AG08395 (cell line): ENCODE measurements at places on chromosomes 2 and 18.

GRCh38 chr18:63074981-63075404 is 244.6 kb downstream of the BCL2 start:
- DNase-seq, result peak; percentile 86

- peak; percentile 78 for DNase-seq
Observed at GRCh38 chr18:24499814-24500213, 39.4 kb downstream of the HRH4 start.

GRCh38 chr2:37323781-37324535 is 675 bp downstream of the PRKD3 start:
- DNase-seq, result no peak

- no peak for DNase-seq
Observed at GRCh38 chr2:219680958-219681693, 53.7 kb downstream of the SLC4A3 start.

DNA sequence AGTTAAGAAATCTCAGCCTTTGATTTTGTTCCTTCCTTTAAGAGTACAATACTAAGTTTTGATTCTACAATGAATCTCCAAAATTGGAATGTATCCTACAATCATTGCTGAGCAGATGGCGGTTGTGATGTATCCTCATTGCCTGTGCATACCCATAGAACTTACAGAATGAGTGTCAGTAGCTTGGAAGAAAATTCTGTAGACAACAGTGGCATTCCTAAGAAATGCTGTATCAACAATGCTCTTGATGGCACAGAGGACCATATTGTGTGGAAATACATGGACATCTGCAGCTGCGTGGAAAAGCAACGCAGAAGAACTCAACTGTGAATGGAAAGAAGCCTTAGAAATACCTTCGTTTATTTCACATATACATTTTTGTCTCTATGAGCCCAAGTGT is 30.2 kb downstream of the GAREM1 start:
- DNase-seq, result no peak

DNA sequence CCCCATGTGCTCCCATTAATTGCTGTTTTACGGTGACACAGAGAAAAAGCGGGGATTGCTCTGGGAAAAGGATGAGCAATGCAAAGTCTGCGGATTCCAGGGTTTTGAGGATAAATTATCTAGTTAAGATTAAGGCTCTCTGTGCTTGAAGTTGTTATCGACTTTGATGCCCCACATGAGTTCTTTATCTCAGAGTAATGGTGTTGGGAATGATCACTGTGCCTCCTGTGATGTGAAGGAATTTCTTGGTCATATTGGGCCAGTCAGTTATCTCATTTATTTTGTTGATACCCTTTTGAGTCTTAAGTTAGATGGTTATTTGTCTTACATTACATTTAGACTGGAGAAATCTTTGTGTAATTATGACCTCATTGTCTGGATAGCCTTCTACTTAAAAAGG is 184.6 kb upstream of the MEX3C start:
- no peak for DNase-seq
